Mesothelial cell of epicardium (in vitro differentiated cells): ENCODE measurements at places on chromosomes 2 and 18. TPM values are rescaled to one million over a fixed set of nuclear protein-coding genes. Genes with fewer than 3 reads are reported as not detected.

SALL3 gene
- total RNA-seq = 0.31 to 0.58 TPM (median 0.36 TPM) in 3 replicates

MPV17 gene
- 65.8 to 70.0 TPM (median 68.3 TPM) in 3 replicates for total RNA-seq

DNA sequence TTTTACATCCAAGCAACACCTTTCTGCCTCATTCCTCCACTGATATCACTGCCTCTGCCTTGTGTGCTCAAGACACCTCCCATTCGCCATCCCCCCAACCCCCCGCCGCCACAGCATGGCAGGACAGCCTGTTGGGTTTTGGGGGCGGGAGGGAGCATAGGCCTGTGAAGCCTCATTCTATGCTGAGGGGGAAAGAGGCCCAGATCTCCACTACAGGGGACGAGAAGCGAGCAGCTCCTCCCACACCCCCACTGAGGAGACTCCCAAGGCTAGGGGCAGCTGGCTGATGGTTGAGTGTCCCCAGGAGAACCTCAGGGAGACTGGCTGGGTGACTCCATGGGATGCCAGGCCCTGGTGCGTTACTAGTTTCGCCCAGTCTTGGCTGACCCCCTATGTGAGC lies 214.3 kb upstream of the SIX2 start:
- no peak for DNase-seq

- no peak for DNase-seq
Observed at GRCh38 chr2:52919673-52920072, 847.9 kb upstream of the CHAC2 start.

- DNase-seq = no peak
Observed at GRCh38 chr18:44974174-44974573, 293.5 kb downstream of the SETBP1 start.

- DNase-seq = no peak
Observed at GRCh38 chr18:3597409-3598357, 147.7 kb downstream of the TGIF1 start.

- DNase-seq = no peak
Observed at GRCh38 chr2:234483568-234484251, 13.2 kb downstream of the ARL4C start.

- DNase-seq = no peak
Observed at GRCh38 chr2:99680946-99681345, 191.1 kb upstream of the REV1 start.

DNA sequence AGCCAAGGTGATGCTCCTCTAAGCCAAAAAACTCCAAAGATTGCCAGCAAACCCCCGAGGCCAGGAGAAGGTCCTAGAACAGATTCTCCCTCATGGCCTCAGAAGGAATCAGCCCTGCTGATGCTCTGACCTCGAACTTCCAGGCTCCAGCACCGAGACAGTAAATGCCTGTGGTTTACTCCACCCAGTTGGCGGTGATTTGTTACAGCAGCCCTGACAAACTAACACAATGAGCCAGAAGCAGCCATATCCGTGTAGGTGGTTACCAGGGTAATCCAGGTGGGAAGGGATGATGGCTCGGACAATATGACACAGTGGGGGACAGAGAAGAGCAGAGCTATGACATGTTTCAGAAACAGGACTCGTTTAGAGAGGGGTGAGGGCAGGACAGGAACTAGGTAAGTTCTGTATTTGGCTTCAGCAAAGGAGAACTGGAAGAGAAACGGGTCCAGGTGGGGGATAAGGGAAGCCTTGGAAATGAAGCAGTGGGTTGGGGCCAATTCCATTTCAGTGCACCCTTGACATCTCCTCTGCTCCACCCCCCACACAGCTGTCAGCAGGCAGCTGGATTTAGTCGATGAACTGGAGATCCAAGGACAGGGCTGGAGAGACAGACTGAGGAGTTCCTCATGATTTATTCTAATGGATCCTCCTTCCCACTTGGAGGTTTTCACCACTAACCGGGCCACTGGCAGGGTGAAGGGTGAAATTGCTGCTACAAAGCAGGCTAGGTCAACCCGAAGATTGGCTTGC lies 179.7 kb upstream of the SH3BP4 start:
- no peak for DNase-seq

DNA sequence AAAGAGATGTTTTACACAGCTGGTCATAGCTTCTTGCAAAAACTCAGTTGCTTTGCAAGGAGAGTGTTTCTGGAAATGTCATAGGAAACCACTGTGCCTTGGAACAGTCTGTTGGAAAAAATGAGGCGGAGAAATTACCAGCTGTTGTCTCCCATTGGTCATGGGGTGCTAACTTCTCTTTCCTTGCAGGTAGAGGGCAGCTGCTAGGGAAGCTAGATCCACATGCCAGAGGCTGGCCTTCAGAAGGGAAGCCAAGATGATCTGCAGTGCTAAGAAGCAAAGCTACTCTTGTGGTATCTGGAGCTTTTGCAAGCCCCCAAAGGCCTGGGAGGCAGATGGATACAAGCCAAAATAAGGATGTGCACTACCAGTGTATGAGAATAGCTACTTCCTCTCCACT lies 34.8 kb upstream of the LAMA1 start:
- DNase-seq = no peak

DNA sequence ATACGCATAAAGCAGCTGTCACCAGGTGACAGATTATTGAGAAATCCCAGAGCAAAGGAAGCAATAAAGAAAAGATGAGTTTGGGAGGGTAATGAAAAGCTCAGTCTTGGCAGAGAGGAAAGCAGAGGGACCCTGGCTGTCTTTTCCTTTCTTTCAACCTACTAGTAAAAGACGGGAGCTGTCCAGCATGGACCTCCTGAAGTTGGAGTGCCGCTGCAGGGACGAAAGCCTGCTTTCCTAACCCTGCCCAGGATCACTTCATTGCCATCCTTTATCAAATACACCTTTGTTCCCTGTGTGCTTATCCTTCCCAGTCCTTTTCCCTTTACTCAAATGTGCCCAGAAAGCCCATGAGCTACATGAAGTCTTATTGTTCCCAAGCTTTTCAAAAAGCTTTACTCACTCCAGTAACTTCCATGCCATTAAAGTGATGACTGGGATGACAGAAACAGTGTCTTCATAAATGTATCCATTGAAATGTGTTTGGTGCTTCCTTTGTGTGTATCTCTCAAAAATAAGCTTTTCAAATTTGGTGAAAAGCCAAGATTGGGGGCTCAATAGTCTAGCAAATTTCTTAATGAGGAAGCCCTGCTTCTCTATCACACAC lies 3.7 kb upstream of the SPR start:
- peak; percentile 77 for DNase-seq

DNA sequence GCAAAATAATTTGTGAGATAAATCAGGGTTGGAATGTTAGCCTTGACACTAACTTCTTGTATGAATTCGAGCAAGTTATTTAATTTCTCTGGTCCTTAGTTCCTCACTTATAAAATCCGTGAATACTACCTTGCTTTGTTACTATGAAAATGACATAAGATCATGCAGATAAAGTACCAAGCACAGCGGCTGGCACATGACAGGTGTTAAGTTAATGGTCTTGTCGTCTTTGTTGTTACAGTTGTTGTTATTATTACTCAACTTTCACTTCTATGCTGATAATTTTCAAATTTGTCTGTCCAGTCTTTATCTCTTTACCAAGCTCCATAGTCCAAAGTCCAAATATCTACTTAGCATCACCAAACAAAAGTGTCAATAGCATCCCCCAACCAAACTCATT lies 482.1 kb downstream of the ARHGAP15 start:
- DNase-seq = no peak

GRCh38 chr2:96150791-96151594 lies 5.8 kb upstream of the DUSP2 start:
- DNase-seq = no peak
